ENCODE measurements at places on chromosomes 6 and 20.

DNA sequence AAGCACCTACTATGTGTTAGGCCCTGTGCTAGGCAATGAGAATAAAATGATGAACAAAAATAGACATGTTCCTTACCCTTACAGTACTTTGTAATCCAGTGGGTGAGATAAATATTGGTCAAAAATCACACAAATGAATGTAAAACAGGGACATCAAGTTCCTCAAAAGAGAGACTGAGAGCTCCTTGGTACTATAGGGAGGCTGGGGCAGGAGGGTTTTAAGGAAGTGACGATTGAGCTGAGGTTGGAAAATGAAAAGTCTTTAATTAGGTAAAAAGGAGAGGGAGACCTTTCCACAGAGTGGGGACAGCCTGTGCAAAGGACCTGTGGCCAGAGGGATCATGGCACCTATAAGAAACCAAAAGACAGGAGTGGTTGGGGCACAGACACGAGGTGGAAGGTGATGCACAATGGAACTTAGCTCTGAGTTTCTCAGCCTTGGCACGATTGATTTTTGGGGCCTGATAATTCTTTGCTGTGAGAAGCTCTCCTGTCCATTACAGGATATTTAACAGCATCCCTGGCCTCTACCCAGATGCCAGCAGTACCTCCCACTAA lies 140.3 kb downstream of the CEP57L1 start:
- DNase-seq = no peak

DNA sequence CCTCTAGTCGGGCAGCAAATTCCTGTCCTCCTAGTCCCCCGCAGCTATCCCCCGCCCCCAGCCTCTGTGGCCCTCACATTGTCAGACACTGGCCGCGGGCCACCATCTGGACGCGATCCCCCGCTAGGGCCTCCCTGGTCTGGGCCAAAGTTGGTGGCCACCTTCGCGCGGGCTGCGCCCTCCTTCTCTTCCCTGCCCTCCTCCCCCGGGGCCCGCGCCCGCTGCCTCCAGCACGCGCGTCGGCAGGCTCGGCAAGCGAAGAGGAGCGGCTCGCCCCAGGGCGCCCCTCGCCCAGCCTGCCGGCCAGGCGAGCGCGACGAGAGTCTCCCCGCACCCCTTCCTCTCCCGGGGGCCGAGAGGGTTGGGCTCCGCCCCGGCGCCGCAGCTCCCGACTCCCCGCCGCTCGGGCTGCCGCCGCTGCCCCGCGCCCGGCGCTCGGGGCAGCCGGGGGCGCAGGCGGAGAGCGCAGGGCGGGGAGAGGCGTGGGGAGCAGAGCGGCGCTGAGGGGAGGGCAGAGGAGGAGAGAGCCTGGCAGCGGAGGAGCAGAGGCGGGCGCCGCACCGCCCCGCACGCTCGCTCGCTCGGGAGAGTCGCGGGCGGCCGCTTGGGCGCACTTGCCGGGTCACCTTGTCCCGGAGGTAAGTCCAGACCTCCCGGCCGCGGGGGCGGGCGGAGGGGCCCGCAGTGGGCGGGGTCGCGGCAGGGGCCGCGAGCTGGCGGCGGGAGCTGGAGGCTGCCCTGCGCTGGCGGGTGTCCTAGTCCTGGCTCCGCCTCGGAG lies at the start of gene SYNDIG1:
Gene SYNDIG1, plus strand, starts transcription at position 514 of the 778 bp plus-strand sequence. CDS start 73,469 bp downstream, outside the sequence.
- DNase-seq = no peak

DNA sequence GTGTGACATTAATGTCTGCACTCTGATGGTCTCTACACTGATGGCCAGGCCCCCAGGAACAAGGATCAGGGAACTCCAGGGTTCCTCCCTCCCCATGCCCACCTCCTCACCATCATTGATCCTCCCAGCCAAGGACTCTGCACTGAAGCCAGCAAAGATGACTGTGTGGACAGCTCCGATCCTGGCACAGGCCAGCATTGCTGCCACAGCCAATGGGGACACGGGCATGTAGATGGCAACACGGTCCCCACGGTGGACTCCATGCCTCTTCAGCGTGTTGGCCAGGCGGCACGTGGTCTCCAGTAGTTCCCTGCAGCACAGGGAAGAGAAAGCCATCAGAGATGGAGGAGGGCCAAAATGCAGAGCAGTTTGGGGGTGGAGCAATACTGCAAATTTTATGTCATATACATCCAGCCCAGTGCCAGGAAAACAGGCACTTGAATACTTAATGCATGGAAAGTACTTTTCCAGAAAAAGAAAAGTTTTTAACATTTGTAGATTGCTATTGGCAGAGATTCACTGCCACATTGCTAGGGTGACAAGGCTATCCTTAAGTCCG lies 27.2 kb downstream of the ACSS1 start:
- no peak for DNase-seq

- no peak for DNase-seq
Measured at GRCh38 chr6:24831771-24832716, 33.3 kb upstream of the ARMH2 start.

DNA sequence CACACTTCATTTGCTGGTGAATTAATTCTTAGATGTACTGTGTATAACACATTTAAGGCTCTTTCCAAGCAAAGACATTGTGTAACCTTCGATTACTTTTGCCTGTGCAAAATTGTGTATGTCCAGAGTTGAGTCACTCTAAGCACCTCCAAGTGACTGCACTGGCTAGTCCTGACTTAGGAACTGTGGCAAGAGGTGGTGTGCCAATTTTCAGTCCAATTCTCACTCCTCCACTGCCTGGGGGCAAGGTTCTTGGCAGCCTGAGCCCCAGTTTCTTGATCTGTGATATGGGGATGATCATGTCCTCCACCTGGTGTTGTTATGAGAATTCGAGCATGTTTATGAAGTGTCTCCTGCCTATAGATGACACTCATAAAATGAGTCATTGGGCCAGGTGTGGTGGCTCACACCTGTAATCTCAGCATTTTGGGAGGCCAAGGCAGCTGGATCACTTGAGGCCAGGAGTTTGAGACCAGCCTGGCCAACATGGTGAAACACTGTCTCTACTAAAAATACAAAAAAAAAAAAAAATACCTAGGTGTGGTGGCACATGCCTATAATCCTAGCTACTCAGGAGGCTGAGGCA lies 105.3 kb upstream of the CDYL start:
- DNase-seq = no peak

- no peak for DNase-seq
Measured at GRCh38 chr20:56805966-56806365, 176.9 kb downstream of the TFAP2C start.

DNA sequence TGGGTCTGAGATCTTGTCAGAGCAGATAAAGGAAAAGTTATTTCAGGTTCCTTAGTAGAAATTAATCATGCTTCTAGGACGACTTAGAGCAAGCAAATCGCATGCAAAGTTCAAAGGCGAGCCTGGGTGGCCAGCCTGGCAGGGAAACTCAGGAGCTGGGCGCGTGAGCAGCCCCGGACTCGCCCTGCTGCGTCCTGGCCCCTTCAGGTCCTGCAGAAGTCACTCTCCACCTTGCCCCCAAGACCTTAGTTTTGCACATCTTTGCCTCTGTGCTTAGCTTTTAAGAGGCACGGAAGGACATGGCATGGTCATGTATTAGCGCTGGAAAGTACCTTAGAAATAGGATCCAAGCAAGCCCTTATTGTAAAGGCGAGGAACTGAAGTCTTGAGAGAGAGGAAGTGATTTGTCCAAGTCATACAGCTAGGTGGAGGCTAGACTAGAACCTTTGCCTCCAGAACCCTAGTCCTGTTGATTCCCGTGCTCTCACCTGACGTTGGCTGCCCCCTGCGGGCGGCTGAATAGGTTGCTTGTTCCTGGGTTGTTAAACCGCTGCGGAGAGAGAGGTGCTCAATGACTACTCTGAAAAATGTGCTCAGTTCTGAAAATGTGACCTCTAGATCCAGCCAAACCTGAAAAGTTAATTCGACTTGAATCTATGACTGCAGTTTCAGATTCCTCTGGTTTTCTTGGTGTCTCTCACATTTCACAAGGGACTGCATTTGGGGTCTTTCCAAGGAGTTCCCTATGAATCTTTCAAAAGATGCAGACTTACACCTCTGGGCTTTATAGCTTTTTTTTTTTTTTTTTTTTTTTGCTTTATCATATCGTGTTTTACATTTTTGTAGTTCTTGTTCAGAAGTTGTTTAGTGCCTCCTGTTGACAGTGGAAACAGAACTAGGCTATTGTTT lies 2.7 kb downstream of the MYB start:
- peak; percentile 61 for DNase-seq

DNA sequence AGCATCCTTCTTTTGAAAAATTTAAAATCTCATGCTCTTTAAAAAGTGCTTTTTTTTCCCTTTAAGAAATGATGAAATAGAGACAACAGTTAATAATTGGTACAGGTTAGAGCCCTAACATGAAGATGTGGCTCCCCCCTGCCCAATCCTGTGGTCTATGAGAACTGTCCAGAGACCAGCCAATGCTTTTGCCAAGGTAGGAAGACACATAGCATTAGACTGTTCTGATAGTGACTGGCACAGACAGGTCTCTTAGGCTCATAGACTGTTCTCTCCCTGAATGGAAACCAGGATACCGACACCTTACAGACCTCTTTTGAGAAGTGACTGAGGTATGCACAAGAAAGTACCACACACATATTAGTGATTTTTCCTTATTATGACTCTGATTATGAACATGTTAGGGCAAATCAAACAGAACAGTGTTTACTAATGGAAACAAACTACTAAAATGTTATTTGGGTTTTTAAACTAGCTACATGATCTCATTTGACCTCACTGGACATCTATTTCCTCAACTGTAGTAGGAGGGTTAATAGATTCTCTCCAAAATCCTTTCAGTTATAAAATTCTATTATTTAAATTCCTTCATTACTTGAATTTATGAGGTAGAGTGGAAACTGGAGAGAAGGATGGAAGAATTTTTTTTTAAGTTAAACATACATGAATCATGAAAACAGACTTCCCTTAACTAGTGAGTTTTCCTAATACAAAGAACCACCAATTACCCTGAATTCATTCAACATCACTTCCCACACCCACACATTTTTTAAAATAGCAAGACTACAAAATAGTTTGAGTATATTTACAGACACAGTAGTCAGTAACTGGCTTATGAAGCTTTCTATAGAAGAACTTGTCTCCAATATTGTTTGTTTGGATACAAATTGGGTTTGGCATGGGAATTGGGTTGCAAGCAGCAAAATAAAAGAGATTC lies 120.4 kb downstream of the OGFRL1 start:
- no peak for DNase-seq

All from T-helper 1 cell (primary cell).